ENCODE measurements at places on chromosomes 13 and 19.

GRCh38 chr13:84896128-84896527 lies 903.1 kb downstream of the SLITRK6 start:
- no peak overlapping the region for H3K4me3 ChIP-seq
- no peaks in the 10 kb centered on the region for H3K27me3 ChIP-seq
- peak; percentile 53 for DNase-seq
- no peak overlapping the region for H3K27ac ChIP-seq

DNA sequence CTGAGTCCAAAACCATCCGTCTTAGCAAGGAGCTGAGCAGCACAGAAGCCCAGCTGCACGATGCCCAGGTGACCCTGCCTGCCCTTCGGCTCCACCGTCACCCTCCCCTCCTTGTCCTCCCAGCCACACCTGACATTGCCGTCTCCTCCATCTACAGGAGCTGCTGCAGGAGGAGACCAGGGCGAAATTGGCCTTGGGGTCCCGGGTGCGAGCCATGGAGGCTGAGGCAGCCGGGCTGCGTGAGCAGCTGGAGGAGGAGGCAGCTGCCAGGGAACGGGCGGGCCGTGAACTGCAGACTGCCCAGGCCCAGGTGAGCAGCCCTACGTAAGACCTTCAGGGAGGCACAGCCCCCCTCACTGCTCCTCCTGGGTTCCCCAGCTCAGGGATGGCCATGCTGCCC lies 49.1 kb downstream of the KCNC3 start:
- H3K27me3 ChIP-seq = peaks cover 2% of the 10 kb centered on the region
- H3K36me3 ChIP-seq = peaks cover 5% of the 10 kb centered on the region
- no peak overlapping the region for H3K4me3 ChIP-seq
- H3K4me1 ChIP-seq = peaks cover 15% of the 10 kb centered on the region

DNA sequence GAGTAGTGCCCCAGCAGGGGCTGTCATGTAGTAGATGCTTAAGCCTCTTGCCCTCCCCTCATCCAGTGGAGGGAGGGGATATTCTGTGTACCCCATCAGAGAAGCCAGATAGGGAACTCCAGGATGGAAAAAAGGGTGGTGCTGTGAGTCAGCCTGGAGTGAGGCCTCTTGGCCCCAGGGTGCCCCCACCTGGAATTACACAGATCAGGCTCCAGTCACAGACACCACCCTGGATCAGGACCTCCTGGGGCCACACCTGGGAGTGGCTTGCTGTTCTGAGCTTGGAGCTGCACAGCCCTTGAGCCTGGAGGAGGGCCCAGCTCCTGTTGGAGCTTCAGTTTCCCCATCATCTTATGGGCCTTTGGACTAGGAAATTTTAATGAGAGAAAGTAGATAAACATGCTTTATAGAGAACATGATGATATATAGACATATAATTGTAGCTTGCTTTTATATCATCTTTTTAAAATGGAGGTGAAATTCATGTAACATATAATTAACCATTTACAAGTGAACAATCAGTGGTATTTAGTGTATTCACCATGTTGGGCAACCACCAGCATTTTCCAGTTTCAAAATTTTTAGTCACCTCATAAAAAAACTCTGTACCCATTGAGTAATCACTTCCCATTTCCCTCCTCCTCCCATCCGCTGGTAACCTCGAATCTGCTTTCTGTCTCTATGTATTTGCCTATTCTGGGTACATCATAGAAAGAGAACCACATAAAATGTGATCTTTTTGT lies 24.6 kb downstream of the CYP4F22 start:
- H3K4me1 ChIP-seq = no peaks in the 10 kb centered on the region
- peaks cover 3% of the 10 kb centered on the region for H3K27me3 ChIP-seq
- no peak overlapping the region for H3K4me3 ChIP-seq
- no peaks in the 10 kb centered on the region for H3K36me3 ChIP-seq
- DNase-seq = no peak

DNA sequence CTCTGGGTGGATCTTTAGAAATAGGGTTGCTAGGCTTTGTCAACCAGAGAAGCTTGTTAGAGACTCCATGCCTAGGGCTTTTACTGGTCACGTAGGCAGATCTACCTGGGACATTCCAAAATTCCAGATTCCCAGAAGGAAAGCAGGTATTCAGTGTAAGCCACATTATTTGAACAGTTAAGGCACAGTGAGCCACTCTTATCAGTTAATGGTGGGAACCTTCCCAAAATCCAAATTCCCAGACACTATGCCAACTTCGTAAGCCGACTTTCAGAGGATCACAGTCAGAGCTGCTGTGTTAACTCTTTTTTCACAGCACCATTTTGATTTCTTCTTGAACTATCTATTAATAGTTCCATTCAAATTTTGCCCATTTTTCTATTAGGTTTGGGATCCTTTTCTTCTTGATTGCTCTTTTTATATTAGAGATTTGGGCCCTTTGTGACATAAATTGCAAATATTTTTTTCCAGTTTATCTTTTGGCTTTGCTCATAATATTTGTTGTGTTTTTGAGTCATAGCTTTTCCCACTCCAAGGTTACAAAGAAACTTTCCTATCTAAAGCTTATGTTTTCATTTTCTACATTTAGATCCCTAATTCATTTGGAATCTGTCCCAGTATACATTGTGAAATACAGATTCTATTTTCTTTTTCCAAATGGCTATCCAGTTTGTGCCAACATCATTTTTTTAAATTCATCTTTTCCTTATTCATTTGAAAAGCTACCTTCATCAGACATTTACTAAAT lies 77.3 kb downstream of the DHRS12 start:
- peaks cover 5% of the 10 kb centered on the region for H3K36me3 ChIP-seq
- no peaks in the 10 kb centered on the region for H3K27me3 ChIP-seq
- no peak overlapping the region for H3K4me3 ChIP-seq
- H3K27ac ChIP-seq = no peak overlapping the region
- H3K4me1 ChIP-seq = peaks cover 12% of the 10 kb centered on the region
- DNase-seq = no peak

DNA sequence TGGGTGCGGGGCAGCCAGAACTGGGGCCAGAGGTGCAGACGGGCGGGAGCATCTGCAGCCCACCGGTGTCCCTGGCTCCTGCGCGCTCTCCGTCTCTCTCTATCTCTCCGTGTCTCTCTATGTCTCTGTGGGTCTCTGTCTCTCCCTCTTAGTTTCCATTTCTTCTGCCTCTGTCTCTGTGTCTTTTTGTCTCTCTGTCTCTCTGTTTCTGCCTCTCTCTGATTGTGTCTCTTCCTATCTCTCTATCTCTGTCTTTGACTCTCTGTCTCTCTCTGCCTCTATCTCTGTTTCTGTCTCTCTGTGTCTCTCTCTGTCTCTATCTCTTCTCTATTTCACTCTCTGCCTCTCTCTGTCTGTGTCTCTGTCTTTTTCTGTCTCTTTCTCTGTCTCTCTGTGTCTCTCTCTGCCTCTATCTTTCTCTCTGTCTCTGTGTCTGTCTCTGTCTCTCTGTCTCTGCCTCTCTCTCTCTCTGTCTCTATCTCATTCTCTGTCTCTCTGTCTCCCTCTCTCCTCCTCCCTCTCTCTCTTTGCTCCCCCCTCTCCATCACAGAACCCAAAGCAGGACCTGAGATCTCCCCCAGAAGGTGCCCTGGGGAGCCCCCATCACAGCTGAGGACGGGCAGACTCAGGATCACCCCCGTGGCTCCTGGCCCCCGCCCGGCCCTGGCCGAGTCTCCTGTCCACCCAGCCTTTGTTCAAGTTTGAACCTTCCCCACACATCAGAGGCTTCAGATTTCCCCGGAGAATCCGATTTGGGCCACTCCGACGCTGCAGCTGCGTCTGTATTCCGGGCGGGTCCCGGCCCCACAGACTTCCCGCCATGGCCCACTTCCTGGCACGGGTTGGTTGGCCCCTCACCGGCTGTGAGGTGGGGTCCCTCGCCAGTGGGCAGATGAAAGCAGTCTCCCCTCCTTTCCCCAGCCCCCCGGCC lies 48.6 kb upstream of the TCF3 start:
- no peaks in the 10 kb centered on the region for H3K4me1 ChIP-seq
- no peak for DNase-seq
- peaks cover 63% of the 10 kb centered on the region for H3K27me3 ChIP-seq

DNA sequence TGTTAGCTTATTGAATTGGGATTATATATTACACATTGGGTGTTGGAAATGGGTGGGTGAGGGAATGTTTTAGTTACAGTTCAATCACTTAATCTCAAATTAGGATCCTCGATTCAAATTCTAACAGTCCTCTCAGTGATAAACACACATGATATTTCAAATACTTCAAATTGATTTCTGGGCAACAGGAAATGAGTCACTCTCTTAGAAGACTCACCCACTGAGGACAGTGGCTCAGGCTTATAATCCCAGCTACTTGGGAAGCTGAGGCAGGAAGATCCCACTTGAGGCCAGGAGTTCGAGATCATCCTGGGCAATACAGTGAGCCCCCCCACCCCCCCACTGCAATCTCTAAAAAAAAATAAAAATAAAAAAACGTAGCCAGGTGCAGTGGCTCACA lies 435.3 kb downstream of the KLF12 start:
- no peaks in the 10 kb centered on the region for H3K27me3 ChIP-seq
- H3K36me3 ChIP-seq = peaks cover 25% of the 10 kb centered on the region
- no peak for DNase-seq

DNA sequence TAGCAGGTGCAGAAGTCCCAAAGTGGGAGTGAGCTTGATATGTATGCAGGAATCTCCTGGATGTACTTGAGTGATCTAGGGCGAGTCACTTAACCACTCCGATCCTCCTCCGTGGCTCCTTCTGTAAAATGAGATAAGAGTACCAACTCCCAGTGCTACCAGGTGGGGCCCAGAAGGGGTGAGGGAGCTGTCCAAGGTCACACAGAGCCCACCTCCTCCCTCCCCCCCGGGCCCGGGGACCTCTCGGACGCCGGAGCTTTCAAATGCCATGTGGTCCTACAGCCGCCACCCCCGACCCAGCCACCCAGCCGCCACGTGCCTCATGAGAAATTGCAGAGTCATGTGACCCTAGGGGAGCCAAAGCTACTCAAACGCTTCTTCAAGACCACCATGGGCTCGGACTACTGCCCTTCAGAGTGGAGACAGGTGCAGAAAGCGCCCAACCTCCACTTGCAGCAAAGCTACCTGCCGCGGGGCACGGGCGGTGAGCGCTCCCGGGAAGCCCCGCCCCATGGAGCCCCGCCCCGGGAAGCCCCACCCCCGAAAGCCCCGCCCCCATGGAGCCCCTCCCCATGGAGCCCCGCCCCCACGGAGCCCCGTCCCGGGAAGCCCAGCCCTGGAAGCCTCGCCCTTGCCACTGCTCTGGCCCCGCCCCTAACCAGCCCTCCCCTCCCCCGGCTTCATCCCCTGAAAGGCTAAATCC lies 10.1 kb upstream of the ZNF358 start:
- DNase-seq = peak; percentile 62
- no peaks in the 10 kb centered on the region for H3K36me3 ChIP-seq
- no peak overlapping the region for H3K4me3 ChIP-seq

GRCh38 chr13:84126671-84127171 lies 244.4 kb upstream of the SLITRK1 start:
- H3K27ac ChIP-seq = no peak overlapping the region
- peaks cover 3% of the 10 kb centered on the region for H3K4me1 ChIP-seq
- no peak for DNase-seq
- H3K4me3 ChIP-seq = no peak overlapping the region
- H3K36me3 ChIP-seq = no peaks in the 10 kb centered on the region

GRCh38 chr19:17873786-17874757 lies 2.3 kb downstream of the SLC5A5 start:
- peak; percentile 84 for DNase-seq
- no peaks in the 10 kb centered on the region for H3K36me3 ChIP-seq
- H3K4me3 ChIP-seq = peak overlapping the region; percentile 58

GRCh38 chr19:48480183-48480557 lies 11.0 kb downstream of the CYTH2 start:
- peaks cover 54% of the 10 kb centered on the region for H3K36me3 ChIP-seq
- H3K4me1 ChIP-seq = peaks cover 58% of the 10 kb centered on the region
- no peak overlapping the region for H3K27ac ChIP-seq
- no peak for DNase-seq
- peaks cover 9% of the 10 kb centered on the region for H3K27me3 ChIP-seq

- peak overlapping the region; percentile 87 for H3K27ac ChIP-seq
- peak overlapping the region; percentile 44 for H3K4me3 ChIP-seq
- no peaks in the 10 kb centered on the region for H3K36me3 ChIP-seq
- peaks cover 3% of the 10 kb centered on the region for H3K27me3 ChIP-seq
- peak; percentile 13 for DNase-seq
Observed at GRCh38 chr13:35279500-35279899, 197.0 kb downstream of the MAB21L1 start.

GRCh38 chr19:31461814-31462539 lies 112.7 kb upstream of the TSHZ3 start:
- peaks cover 3% of the 10 kb centered on the region for H3K27me3 ChIP-seq
- no peaks in the 10 kb centered on the region for H3K36me3 ChIP-seq
- DNase-seq = no peak

DNA sequence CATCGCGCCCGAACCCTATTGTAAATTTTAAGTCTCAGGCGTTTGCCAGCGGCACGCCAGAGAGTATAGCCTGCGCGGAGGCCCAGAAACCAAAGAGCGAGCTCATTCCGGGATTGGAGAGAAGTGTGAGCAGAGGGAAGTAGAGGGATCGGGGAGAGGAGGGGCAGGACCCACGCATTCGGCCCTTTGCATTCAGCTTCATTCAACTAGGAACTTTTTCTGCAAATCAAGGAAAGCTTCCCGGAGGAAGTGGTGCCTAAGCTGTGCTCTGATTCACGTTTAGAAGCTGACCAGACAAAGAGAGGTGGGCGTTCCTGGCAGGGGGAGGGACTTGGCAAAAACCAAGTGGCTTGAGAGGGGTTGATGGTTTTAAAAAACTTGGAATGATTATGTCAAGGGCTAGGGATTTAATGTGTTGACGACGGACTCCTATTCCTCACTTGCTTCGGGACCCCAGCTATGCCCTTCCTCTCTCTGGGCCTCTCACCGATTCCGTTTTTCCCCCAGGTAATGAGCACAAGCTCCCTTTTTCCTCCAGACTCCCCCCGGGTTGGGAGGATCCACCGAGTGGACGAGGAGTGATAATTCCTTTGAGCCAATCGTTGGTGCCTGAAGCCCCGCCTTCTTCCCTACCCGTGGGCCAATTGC lies 811 bp upstream of the PRMT1 start:
- H3K4me3 ChIP-seq = peak overlapping the region; percentile 92
- H3K27me3 ChIP-seq = no peaks in the 10 kb centered on the region
- H3K4me1 ChIP-seq = peaks cover 42% of the 10 kb centered on the region
- peaks cover 15% of the 10 kb centered on the region for H3K36me3 ChIP-seq

DNA sequence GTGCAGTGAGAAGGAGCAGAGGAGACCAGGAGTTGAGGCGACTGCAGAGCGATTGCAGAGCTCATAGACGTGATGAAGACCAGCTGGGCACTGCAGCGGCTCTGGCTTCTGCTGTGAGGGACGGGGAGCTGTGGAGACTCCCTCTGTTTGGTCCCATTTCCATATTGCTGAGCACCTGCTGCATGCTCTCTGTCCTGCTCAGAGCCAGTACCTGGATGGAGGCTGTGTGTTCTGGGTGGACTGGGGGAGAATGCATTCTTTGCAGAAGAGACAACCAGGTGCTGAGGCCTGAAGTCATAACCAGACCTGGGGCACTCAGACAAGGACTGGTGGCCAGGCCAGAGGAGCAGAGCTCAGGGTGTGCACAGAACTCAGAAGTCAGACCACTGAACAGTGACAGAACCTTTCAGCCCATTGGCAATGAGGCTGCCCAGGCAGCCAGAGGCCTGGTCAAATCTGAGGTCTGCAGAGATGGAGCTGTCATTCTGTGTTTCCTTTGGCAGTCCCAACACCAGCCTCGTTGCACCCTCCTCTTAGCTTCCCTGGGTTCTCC lies 1.3 kb upstream of the A1BG start:
- H3K36me3 ChIP-seq = peaks cover 14% of the 10 kb centered on the region
- no peak overlapping the region for H3K4me3 ChIP-seq
- DNase-seq = no peak
- peaks cover 5% of the 10 kb centered on the region for H3K27me3 ChIP-seq

- peaks cover 7% of the 10 kb centered on the region for H3K27me3 ChIP-seq
- peaks cover 32% of the 10 kb centered on the region for H3K4me1 ChIP-seq
- no peak for DNase-seq
- peak overlapping the region; percentile 27 for H3K27ac ChIP-seq
- H3K36me3 ChIP-seq = no peaks in the 10 kb centered on the region
Observed at GRCh38 chr13:106986033-106986484, 418.1 kb upstream of the ARGLU1 start.
